Right renal cortex interstitium (tissue), 3 donors: ENCODE measurements at places on chromosomes 1 and 21. TPM values are rescaled to one million over a fixed set of nuclear protein-coding genes. Genes with fewer than 3 reads are reported as not detected.

GRCh38 chr21:45178070-45178608, 103.8 kb downstream of the ADARB1 start:
- DNase-seq = no peak

- DNase-seq = peak; percentile 32
Observed at GRCh38 chr1:224183591-224184312, 712 bp downstream of the DEGS1 start.

DNA sequence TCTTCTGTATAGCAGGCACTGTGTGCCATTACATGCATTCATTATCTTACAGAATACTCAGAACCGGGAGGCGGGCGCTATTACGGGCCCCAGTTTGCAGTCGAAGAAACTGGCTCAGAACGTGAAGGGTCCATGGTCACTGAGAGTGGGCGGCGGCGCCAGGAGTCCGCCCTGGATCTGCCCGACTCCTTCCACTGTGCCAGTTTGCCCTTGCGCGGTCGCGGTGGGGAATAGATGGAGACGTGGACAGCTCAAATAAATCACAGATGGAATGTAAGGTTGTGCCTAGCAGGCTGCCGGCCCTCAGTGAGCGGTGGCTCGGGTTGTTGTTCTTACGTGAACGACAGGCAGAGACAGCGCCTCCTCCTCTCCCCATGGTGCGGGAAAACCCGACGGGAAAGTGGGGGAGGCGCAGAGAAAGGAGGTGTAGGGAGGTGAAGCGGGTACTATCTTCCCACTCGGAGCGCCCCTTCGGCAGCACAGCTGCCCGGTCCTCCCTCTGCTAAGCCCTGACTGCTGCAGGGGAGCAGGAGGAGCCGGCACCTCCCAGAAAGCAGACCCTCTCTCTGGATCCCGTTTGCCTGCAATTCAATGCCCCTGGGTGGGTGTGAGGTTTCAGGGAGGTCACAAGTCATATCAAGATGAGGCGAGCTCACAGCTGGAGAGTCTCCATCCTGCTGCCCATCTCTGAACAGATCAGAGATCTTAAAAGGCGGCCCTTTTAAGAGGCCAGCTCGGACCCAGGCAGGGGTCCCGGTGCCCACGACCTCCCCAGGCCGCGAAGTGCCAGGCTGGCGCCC, 1.1 kb downstream of the COL9A2 start:
- DNase-seq = peak; percentile 31

GRCh38 chr1:209729436-209729835, 24.8 kb downstream of the HSD11B1 start:
- no peak for DNase-seq

DNA sequence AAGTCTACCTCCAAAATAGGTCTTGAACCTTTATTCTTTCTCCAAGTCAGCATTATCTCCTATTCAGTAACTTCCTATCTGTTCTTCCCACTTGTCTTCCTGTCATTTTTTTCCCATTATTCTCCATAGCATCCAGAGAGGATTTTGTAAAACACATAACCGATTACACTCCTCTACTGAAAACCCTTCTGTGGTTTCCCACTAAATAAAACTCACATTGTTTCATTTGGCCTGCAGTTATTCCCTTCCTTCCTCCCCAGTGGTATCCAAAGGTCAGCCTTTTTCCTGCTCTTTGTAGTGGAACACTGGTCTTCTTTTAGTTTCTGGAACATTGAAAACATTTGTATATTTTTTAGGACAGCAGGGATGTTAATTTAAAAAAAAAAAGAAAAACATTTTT, 266.0 kb downstream of the GPR52 start:
- DNase-seq = no peak

GRCh38 chr1:60527567-60527966, 454.0 kb upstream of the C1orf87 start:
- DNase-seq = no peak

DNA sequence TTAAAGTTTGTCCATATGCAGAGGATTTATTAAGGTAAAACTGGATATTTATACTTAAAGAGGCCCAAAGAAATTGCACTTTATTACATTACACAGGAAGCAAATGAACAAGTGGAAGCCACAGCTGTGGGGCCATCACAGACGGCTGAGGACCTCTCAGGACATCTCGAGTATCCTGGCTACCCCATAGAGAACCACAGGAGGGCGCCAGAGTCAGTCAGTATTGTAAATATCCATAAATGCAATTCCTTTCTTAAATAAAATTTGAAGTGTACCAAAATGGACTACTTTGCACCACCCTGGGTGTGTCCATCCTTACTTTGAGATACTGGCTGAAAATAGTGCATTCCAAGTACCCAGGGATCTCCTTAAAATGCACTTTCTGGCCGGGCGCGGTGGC, 257.2 kb downstream of the MRPL39 start:
- DNase-seq = no peak

DNA sequence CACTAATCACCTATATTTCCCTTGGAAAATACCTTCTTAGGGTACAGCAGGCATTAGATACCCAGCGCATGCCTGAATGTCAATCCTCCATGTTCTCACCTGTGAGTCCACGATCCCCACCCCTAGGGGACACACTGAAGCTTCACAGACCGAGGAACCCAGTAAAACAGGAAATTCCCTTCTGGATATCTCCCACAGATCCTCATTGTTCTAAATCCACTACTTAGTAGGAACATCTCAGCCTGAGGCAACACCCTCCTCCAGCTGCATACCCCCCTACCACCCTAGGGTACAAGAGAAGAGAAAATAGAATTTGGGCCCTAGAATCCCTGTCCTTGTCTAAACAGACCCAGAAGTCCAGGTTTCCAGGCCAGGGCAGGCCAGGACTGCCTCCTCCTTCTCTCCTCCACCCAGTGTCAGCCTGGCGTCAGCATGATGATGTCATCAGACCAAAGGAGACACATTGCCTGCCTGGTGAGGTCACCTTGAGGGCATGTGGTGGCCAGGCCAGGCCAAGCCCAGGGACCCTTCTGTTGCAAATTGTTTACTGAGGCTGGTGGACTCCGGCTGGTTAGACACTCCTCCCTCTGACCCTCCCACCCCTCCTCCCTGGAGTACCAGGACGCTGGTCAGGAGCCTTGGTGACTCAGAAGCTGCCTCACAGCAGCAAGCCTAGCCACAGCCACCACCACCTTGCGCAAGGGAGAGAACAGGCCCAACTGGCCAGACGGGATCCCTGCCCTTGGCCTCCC, 6.2 kb downstream of the NECTIN4 start:
- no peak for DNase-seq

DNA sequence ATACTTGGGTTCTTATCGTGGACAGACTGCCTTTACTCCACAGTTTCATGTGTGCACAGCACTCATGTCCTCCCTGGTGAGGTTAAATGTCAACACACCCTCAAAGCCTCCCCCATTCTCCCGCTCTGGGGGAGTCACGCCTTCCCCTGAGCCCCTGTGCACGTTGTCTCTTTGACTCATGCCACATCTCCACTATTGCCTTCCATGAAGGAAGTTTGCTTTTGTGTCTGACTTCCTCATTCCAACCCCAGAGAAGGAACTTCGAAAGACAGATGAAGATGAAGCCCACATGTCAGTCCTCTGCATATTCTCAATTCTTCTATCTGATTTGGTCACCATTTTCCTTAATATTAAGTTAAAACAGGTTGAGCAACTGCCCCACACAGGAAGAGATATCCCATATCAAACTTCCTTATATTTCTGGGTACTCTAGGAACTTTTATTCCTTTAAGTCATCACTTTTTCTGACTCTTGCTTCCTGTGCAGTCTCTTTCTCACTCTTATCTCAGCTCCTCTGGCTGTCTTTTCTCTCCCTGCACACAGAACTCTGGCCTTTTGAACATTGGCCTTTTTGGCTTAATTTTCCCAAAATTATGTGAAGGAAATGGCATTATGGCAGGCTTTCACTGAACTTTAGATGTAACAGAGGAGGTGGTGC, 41.5 kb downstream of the C4BPA start:
- DNase-seq = no peak

DNA sequence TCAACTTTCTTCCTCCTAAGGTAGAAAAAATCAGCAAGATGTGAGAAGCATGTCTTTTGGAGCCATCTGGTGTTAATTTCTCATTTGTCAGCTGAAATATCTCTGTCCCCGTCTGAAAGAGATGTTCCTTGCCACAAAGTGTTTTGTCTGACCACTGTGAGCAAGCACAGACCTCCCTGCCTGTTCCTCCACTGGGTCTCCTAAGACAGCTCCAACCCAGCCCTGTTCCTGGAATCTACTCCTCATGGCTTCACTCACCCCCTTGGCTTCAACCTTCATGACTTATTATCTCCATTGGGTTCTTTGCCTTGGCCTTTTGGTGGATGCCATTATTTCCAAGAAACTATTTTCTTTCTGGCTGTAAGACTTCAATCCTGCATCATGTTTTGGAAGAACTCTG, 65.7 kb upstream of the CACHD1 start:
- no peak for DNase-seq

GRCh38 chr1:206900149-206900548, 2.9 kb downstream of the IL24 start:
- DNase-seq = no peak

DNA sequence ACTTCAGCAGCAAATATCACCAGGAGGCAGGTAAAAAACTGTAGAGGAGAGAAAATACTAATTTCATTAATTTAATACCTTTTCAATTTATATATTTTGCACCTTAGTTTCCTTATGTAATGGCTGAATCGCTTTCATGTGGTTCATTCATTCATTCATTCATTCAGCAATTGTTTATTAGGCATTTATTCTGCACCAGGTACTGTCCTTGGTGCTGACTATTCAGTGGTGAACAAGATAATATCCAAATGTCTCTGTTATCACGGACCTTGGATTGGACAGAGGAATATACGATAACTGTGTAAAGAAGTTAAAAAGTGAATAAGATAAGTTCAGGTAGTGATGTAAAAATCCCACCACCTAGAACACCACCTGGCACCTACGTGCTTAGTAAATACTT, 28.8 kb downstream of the TSPAN2 start:
- DNase-seq = no peak

GRCh38 chr1:244989813-244990212, 125.5 kb upstream of the HNRNPU start:
- DNase-seq = no peak

GRCh38 chr1:12336413-12336812, 106.6 kb downstream of the VPS13D start:
- DNase-seq = no peak

The KPRP gene
- not detected for polyA plus RNA-seq

The C1QA gene
- polyA plus RNA-seq = 9.1 TPM

The GSTM1 gene
- 3.3 TPM for polyA plus RNA-seq

The MIS18A gene
- polyA plus RNA-seq = 25.3 TPM

The CMPK1 gene
- polyA plus RNA-seq = 84.1 TPM

The PTPN7 gene
- polyA plus RNA-seq = 0.92 TPM

The LPAR3 gene
- 1.5 TPM for polyA plus RNA-seq

The SLC30A7 gene
- polyA plus RNA-seq = 17.3 TPM

The SMPDL3B gene
- 11.0 TPM for polyA plus RNA-seq

The LCE1B gene
- polyA plus RNA-seq = not detected

The CRB1 gene
- 2.9 TPM for polyA plus RNA-seq
